ENCODE measurements at places on chromosomes 12 and 14.
A peak's percentile ranks its signal among the peaks of the same experiment; 100 is the strongest.

DNA sequence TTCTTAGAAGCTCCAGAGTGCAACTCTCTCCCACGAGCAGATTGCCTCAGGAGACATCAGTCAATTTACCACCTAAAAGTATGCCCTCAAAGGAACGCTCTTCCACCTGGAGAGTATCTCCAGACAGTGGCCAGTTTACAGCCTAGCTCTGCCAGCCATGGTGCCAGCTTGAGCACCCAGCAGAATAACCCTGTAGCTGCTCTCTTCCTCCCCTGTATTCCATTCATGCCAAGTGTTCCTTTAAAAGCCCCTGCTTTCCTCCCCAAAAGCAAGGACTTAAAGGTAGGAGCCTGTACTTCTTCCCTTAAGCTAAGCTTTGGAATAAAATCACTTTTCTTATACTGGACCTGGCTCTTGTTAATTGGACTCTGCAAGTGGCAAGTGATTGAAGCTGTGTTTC, 245.4 kb upstream of the TMEM132C start:
- DNase-seq, result no peak

- DNase-seq, result no peak
These were observed 576.0 kb downstream of the NRXN3 start for GRCh38 chr14:78746086-78746595.

DNA sequence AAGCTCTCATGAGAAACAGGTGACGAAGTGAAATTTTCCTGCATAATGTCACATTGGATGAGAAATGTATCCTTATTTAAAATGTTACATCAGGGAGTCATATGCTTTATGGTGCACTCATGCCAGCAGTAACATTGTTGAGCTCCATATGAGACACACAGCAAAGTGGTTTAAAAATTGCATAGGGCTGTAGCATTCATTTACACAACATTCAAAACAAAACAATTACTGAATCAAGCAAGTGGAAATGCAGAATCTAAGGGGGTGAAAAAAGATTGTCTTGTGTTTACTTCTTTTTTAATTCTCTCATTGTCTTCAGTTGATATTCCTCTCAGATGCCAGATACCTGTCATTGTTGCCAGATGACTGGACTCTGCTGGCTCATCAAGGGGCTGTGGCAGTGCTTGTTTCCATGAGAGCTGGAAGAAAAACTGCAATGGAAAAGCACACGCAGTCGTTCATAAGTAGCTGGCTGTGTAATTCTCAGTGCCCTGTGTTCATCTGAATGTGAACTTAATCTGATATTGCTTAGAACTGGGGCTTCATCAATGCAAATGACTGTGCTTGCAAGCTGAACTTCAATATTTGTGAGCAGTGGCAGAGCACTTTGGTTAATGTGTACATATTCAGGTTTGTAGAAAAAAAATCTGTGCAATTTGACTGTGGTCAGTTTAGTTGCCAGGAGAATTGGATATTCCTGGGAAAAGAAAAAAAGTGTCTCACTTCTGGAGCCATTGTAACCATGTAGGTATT, 305.6 kb downstream of the RAD51B start:
- DNase-seq, result no peak

DNA sequence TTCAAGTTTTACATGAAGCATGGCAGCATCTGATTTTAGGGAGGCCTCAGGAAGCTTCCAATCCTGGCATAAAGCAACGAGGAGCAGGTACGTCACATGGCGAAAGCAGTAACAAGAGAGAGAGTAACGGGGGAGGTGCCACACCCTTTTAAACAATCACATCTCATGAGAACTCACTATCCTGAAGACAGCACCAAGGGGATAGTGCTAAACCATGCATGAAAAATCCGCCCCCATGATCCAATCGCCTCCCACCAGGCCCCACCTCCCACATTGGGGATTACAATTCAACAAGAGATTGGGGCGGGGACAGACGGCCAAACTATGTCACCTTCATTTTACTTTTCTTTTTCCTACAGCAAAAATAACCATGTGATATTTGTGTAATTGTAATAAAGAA, 7.2 kb upstream of the MAP3K9 start:
- no peak for DNase-seq

GRCh38 chr12:89960011-89960507, 251.4 kb upstream of the ATP2B1 start:
- DNase-seq, result no peak

- DNase-seq, result peak; percentile 75
These were observed 1.4 kb upstream of the ARHGEF40 start for GRCh38 chr14:21068521-21069387.

- DNase-seq, result no peak
These were observed 85.8 kb upstream of the TSPAN11 start for GRCh38 chr12:30840715-30841114.

DNA sequence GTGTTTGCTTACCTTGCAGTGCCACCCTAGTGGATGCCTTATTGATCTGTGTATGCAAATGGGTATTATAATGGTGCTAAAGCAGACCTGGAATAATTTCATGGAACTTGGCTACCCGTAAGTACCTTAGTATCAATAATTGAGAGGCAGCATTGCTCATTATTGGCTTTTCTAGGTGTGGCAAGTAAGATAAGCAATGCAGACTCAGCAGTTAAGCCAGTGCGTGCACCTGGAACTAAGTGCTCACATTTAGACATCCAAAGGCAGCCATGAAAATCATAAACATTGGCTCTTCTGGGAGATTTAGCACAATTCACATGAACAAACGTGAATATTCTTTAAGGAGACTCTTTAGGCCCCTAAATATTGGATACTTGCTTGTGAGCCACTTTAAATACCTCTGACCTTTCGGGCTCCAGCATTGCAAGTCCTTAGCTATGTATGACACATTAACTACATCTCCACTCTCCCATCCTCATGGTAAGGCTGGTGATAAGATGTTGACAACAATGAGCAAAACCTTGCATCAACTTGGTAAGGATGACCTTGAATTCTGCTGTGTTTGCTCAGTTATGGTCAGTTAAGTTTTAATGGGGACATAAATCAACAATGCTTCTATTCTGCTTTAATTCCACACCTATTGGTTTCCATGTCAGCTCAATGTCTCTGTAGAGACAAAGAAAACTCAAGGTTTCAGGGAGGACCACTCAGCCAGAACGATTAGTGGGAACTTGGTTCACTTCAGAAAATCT, 112.0 kb downstream of the SLC5A8 start:
- DNase-seq, result no peak

DNA sequence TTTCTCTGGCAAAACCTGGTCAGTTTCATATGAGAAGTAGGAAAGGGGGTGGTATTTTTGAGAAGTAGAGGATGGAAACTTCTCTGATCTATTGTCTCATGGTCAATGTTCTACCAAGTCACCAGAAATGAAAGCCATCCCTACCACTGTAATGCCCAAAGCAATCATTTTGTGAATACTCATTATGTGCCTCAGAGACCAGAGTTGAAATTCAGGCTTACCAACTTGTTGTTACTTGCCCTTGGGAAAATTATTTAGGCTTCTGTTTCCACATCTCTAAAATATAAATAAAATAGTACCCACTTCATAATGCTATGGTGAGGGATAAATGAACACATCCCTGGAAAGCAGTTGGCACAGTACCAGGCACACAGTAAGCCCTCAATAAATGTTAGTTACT, 723.7 kb upstream of the TBX3 start:
- DNase-seq, result no peak

DNA sequence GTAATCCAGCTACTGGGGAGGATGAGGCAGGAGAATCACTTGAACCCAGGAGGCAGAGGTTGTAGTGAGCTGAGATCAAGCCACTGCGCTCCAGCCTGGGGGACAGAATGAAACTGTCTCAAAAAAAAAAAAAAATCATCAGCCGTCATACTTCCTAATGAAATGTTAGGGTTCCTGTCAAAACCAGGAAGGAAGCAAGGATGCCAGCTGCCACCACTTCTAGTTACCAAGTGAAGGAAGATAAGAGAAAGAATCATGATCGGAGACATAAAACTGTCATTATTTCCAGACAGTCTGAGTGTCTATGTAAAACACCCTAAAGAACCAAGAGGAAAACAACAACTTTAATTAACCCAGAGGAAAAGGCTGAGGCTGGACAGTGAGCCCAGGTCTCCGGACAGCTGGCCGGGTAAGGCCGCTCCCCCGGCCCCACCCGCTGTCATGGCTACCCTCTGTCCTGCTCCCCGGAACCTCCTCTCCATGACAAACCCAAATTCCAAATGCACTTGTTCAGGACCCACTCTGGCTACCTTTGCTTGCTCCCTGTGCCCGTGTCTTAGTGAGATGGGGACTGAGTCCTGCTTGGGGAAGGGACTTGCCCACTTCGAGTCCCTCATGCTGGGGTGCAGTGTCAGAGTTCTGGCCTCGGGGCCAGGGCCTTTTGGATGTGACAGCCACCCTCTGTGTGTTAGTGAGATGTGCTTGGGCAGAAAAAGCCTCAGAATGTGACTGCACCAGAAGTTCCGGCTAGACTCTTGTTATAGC, 29.0 kb downstream of the SLC6A12 start:
- DNase-seq, result no peak

- no peak for DNase-seq
These were observed 16.4 kb downstream of the FOS start for GRCh38 chr14:75295061-75295461.

- no peak for DNase-seq
These were observed 53.4 kb upstream of the MMP17 start for GRCh38 chr12:131774576-131775391.

DNA sequence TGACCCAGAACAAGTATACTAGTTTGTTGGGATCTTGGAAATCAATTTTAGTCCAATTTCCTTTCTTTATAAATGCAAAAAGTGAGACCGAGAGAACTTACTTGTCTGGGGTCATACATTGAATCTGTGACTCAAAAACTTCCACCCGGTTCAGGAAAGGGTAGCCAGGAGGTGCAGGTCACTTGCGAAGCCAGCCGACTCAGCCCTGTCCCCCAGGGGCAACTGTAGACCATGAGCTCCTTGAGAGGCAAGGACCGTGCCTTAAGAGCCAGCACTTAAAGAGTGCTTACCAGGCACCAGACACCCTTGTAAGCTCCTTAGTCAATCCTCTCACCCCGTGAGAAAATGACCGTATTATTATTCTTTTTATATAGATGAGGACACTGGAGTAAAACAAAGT, 505 bp upstream of the BCDIN3D start:
- no peak for DNase-seq

DNA sequence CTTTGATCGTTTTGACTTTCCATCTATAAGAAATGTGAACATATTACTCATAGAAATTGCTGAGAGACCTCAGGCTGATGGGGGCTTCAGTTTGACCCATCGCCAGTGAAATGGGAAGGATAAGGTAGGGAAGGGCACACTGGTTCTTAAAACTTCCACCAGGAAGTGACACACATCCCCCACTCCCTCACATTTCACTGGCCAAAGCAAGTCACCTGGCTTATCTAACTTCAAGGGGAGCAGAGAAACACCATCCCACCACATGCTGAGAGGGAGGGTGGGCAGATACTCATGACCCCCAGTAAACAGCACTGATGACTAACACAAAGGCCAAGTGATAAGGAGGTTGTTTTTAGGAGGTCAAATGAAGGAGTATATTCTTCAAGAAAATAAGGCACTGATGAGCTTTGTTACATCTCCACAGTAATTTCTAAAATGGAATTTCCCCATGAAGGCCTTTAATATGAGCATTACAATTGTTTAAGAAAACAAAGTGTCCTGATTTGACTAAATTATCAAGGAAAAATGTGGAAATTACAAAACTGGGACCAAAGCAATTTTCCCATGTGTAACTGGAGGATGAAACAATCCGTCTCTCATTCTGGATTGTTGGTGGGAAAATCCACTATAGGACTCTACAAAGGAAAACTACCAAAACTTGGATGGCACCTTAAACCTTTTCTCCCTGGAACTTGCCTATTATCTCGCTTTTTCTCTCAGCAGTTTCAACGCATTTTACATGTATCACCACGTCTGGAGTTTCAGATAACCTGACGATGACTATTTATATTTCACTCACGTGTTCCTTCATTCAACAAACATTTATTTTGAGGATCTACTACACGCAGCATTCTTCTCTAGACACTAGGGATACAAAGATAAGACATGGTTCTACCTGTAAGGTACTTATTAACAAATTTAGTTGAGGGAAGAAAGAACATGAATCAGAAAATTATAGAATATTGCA, 91.8 kb upstream of the EEA1 start:
- DNase-seq, result no peak

DNA sequence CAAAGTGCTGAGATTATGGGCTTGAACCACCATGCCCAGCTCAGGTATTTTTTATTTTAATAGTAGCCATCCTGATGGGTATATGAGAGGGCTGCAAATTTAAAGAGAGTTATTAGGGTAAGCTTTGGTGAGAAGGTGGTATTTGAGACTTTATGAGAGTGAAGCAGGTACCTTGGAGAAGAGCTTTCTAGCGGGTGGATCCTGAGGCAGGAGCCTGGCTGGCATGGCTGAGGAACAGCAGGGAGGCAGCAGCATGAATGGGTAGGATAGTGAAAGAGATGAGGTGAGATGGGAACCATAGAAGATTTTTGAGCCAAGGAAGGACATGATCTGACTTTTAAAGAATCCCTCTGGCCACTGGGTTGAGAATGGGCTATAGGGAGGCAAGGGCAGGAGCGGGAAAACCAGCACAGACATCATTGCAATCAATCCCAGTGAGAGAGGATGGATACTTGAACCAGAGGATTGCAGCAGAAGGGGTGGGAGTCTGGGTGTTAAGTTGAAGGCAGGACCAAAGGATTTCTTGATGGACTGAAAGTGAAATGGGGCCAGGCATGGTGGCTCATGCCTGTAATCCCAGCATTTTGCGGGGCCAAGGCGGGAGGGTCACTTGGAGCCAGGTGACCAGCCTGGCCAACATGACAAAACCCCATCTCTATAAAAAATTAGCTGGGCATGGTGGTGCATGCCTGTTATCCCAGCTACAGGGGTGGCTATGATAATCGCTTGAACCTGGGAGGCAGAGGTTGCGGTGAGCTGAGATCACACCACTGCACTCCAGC, 5.7 kb downstream of the SVOP start:
- no peak for DNase-seq

GRCh38 chr12:52038447-52038846, 12.8 kb upstream of the NR4A1 start:
- no peak for DNase-seq

DNA sequence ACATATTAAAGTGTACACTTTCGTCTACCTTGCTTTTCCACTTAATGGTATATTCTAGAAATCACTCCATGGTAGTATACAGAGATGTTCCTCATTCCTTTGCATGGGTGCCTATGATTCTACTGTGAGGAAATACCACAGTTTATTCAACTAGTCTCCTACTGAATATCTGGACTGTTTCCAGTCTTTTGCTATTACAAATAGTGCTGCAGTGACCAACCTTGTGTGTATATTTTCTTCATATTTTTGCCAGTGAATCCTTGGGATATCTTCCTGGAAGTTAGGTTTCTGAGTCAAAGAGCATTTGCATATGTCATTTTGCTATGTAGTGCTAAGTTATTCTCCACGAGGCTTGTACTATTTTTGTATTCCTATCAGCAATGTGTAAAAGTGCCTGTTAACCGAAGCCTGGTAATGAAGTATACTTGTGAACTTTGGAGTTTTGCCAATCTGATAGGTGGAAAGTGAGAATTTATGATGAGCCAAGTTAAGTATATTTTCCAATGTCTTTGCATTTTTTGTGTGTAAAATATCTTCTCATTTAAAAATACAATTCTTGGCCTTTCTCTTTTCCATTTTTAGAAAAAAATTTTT, 31.3 kb upstream of the TMEM263 start:
- no peak for DNase-seq

- DNase-seq, result peak; percentile 63
These were observed 103.6 kb downstream of the SSPN start for GRCh38 chr12:26298785-26299621.

Measured in Ammon's horn (tissue), 1 donor.